ENCODE measurements at places on chromosomes 5 and 9. TPM values are rescaled to one million over a fixed set of nuclear protein-coding genes. Genes with fewer than 3 reads are reported as not detected.

Gene SLCO6A1
- total RNA-seq, result not detected

Gene SURF6
- 16.9 TPM for total RNA-seq

Gene MFAP3
- 10.0 TPM for total RNA-seq

Gene AGPAT2
- total RNA-seq, result 16.8 TPM

Gene FAM221B
- not detected for total RNA-seq

Gene ADAMTSL2
- 0.07 TPM for total RNA-seq
